ENCODE measurements at places on chromosomes 4 and X.

DNA sequence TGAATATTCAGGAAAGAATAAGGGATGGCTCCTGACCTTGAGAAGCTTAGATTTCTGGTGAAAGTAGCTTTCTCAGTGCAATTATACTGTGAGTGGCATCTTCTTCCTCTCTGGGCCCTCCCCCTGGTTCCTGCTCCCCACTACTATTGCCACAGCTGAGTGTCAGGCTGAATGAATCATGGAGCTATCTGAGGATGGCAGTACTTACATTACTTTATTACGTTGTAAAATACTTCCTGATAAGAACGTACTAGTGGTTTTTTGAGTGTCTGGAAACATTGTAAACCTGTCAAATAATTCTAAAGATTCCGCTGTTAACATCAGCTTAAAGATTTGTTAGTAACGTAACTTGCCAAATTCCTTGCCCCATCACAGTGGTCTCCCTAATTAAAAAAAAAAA lies 36.2 kb downstream of the ARHGAP10 start:
- DNase-seq: no peak

- DNase-seq: no peak
These were observed 66.8 kb downstream of the RAPGEF2 start for GRCh38 chr4:159169404-159170302.

GRCh38 chrX:63661676-63662075 lies 123.3 kb downstream of the ARHGEF9 start:
- no peak for DNase-seq

DNA sequence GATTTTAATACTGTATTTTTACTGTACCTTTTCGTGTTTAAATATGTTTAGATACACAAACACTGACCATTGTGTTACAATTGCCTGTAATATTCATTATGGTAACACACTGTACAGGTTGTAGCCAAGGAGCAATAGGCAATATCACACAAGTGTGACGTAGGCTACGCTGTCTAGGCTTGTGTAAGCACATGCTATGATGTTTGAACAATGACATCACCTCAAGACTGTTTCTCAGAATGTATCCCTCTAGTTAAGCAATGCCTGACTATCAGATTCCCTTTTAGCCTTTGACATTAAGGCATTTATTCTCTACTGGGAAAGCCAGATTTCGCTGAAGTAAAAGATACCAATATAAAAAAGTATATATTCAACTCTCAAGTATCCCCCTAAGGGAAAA lies 66.2 kb downstream of the VCX3A start:
- DNase-seq: no peak

DNA sequence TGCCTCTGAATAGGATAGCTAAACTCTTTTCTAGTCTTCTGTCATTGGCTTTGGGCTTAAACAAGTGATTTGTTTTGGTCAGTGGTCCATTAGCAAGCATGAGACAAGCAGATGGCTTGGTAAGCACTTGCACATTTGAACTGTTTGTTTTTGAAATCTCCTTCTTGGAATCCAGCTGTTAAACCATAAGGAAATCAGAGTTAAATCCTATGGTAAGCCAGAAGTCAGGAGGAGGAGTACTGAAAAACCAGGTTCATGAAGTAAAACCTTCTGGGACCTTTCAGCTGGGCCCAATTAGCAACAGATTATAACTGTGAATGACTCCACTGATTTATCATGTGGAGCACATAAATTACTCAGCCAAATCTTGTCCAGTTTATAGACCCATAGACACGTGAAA lies 1042.5 kb upstream of the PABPC4L start:
- no peak for DNase-seq

GRCh38 chr4:1097553-1097952 lies 15.8 kb downstream of the RNF212 start:
- no peak for DNase-seq

DNA sequence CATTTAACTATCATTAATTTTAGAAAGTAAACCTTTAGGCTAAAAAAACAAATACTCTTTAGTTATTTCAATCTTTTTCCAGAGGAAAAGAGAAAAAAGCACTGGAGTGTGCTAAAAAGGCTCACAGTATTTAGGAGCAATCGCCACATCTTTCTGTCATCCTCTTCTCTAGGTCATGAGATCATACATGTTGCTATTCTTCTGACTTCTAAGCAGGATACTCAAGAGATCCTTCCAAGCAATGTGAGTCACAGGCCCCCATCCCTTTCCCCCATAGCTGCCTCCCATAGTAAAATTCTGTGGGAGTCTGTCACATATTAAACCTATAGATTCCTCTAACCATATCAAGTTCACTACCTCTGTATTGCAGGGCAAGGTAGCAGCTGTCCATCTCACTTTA lies 7.7 kb downstream of the EDNRA start:
- no peak for DNase-seq

GRCh38 chr4:33890841-33891240 lies 2353.5 kb downstream of the ARAP2 start:
- no peak for DNase-seq

- no peak for DNase-seq
These were observed 96.6 kb upstream of the DMD start for GRCh38 chrX:33307911-33308354.
